Spleen (tissue), 13 donors: ENCODE measurements at places on chromosomes 5 and 9. TPM values are rescaled to one million over a fixed set of nuclear protein-coding genes. Genes with fewer than 3 reads are reported as not detected.

DNA sequence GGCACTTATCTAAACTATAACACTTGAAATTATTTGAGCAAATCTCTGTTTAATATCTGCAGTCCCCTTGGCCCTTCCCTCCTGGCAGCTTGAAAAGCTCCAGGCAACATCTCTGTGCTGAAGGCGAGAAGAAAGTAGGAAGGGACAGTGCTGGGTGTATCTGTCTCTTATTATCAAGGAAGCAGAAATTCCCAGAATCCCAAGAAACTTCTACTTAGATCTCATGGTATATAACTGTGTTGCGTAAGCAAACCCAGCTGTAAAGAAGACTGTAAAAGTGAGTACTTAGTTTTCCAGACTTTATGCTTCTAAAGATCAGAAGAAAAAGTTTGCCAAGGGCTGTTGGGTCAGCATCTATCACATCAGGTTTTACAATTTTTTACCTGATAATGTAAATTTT, 1869.8 kb downstream of the MAT2B start:
- DNase-seq, result no peak

GRCh38 chr5:30880514-30880913, 313.0 kb upstream of the CDH6 start:
- DNase-seq, result no peak

GRCh38 chr9:114616684-114617520, 5.8 kb downstream of the TMEM268 start:
- peak; percentile 96 for DNase-seq

GRCh38 chr5:169707686-169708085, 70.6 kb downstream of the DOCK2 start:
- no peak for DNase-seq

DNA sequence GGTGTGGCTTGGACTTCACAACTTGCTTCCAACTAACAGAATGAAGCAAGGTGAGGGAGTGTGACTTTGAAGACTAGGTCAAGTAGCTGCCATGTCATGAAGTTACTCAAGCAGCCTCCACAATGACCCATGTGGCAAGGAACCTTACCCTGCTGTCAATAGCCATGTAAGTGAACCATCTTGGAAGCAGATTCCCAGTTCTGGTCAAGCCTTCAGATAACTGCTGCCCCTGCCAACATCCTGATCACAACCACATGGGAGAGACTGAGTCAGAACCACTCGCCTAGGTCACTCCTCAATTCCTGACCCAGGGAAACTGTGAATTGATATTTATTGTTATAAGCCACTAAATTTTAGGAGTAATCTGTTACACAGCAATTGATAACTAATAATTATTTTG, 10.9 kb downstream of the ZCCHC10 start:
- no peak for DNase-seq

DNA sequence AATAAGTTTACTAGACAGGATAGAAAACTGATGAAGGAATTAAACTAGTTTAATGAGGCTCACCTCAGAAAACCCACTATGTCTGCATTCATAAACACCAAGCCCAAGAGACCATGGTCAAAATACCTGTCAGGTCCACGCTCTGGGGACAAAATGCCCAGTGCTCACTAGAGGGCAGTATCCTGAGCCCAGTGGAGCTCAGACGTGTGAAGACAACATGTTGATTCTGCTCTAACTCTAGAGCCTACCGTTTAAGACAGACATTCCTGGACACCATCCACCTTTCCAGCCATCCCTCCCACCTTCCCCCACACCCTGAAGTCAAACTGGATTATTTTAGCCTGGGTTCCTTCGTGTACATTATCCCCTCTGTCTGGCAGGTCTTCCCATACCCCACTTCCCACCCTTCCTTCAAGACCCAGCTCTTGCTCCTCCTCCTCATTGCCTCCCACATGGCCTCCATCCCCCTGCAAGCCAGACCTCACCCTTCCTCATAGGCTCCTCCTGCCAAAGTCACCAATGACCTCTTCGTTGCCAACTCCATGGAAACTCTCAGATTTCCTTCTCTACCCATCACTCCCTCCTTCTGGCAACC, 142.3 kb upstream of the FSTL4 start:
- no peak for DNase-seq

GRCh38 chr5:96680759-96681470, 18.7 kb downstream of the CAST start:
- DNase-seq, result no peak

- peak; percentile 74 for DNase-seq
These were observed 800 bp upstream of the KCNN2 start for GRCh38 chr5:114360816-114361723.

DNA sequence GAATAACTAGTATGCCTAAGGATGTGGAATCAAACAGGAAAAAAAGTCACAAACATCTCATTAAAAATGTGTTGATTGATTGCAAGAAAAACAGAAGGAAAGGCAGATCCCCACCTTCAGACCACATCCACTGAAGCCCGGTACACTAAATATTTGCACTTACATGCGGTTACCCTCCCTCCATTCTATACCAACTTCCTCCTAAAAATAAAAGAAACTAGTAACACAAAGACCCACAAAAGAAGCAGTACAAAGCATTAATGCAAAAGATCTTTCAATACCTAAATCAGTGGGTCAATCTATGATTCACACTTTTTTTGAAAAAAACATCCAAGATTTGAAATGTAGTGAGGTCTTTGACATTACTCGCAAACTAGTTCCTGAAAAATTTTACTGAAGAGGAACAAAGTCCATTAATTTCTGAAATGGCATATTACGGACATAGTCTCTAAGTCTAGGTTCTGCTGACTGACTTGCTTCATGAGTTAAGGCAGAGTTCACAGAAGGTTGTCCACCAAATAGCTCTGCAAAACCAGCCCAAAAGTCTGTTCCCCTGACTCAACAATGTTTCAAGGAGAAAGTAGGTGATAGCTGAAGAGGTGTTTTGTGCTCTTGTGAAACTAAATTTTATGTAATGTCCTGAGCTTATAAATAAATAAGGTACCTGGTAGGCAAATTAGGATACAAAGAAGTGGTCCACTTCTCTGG, 100.7 kb downstream of the PAM start:
- DNase-seq, result no peak

GRCh38 chr5:137565450-137565849, 66.3 kb upstream of the SPOCK1 start:
- DNase-seq, result no peak

- DNase-seq, result no peak
These were observed 27.0 kb downstream of the IARS1 start for GRCh38 chr9:92266486-92266885.

DNA sequence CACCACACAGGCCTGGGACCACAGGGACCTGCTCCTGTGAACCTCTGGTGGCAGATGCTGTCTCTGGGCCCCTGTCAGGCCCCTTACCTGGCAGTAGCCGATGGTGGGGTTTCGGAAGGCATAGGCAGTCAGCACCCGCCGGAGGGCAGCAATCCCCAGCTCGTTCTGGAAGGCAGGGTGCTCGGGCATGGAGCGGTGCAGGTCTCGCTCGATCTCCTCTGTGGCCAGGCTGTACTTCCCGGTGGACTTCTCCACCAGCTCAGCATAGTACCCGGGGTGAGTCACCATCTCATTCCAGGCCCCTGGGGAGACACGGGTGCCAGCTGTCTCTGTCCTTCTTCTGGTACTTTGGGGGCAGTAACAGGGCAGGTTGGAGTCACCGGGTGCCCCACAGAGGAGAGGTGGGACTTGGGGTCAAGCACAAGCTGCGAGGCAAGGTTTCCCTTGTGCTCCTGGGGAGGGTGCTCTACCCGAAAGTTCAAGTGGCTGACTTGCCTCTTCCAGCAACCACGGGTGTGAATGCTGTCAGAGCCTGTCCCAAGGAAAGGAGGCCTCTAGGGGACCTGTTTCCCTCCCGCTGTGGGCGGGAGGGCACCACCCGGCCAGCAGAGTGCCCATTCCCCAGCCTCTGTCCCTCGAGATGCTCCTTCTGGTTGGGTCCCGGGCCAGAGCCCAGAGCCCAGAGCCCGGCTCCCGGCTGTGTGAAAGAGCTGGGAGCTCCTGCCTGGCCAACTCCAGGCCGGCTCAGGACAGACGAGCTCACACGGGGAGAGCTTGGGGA, 19.8 kb upstream of the MRNIP start:
- DNase-seq, result peak; percentile 65

- no peak for DNase-seq
These were observed 88.3 kb upstream of the SARDH start for GRCh38 chr9:133826289-133827085.

DNA sequence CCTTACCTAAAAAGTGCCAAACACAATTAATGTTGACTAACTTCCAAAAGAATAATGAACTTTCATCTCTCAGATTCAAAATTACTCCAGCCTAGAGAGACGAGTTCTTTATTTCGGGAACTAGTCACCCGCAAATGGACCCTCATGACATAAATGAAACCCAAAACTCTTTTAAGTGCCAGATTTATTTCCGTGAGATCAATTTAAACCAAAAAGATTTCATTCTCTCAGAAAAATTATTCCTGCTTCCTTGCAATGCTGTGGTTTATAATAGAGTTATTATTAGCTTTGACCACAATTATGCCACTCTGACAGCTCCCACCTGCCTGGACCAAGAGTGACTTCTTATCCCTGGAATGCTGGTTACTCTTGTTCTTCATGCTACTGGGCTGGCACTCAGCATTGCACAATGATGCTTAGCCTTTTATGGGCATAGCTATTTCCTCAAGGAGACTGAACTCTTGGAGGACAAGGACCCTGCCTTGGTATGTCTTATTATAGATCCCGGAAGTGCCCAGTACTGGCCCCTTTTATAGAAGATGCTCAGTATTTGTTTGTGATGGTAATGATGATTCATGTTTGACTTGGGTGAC, 183.5 kb downstream of the SNX18 start:
- DNase-seq, result no peak

- DNase-seq, result peak; percentile 95
These were observed at the start of gene ANKH for GRCh38 chr5:14871214-14872069. Gene ANKH, minus strand, starts transcription at chr5:14871778. Its CDS starts 331 bp downstream, at chr5:14871447.

GRCh38 chr9:114072184-114073140, 5.6 kb downstream of the AMBP start:
- DNase-seq, result peak; percentile 51

GRCh38 chr5:165029099-165029870, 1523.9 kb downstream of the MAT2B start:
- no peak for DNase-seq

PCSK1 gene
- 0.07 TPM for total RNA-seq

PRRT1B gene
- total RNA-seq, result not detected

ADGRV1 gene
- 0.20 TPM for total RNA-seq

HAND1 gene
- not detected for total RNA-seq

MLANA gene
- total RNA-seq, result not detected

CDH9 gene
- not detected for total RNA-seq

PCDHGB5 gene
- 6.0 TPM for total RNA-seq

PCDHGB4 gene
- 2.3 TPM for total RNA-seq

SLC27A6 gene
- total RNA-seq, result not detected

GAS1 gene
- total RNA-seq, result 7.3 TPM

CPLANE1 gene
- 18.8 TPM for total RNA-seq

FAM120A gene
- 96.7 TPM for total RNA-seq
